AG20443 (cell line): ENCODE measurements at places on chromosomes 4 and X.

GRCh38 chr4:13347517-13348125 is 136.5 kb downstream of the RAB28 start:
- no peak for DNase-seq

DNA sequence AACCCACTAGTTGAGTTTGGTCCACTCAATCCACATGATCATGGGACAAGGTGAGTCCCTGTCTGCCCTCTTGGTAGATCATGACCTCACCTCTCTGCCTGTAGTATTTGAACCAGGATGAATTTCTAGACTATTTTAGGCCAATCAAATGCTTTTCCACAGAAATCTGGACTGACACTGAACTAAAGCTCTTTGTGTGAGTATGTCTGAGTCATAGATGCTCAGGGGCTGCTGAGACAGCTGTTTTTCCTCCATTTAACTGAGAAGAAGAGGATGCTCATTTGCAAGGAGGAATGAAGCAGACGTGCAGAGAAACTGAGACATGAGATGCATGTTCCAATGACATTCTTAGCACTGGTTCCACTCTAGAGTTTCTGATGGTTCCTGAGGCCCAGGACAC is 77.3 kb upstream of the TMEM47 start:
- peak; percentile 30 for DNase-seq

DNA sequence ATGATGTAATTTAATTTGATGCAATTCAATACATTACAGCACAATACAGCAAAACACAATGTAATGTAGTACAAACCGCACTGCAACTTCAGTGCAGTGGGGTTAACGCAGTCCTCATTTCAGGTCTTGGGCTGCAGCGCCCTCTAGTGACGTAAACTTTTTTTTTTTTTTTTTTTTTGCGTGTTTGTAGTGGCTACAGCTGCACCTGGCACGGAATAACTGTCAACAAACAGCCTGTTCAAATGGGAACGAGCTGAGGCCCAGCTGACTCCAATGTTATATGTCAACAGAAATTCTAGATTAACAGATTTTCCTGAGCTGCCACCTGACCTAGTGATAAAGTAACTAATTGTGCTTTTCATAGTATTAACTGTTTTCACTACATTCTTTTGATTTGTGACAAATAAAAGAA is 33.5 kb upstream of the RASSF6 start:
- peak; percentile 75 for DNase-seq

GRCh38 chr4:184817494-184818215 is 8.1 kb downstream of the ACSL1 start:
- DNase-seq: no peak

DNA sequence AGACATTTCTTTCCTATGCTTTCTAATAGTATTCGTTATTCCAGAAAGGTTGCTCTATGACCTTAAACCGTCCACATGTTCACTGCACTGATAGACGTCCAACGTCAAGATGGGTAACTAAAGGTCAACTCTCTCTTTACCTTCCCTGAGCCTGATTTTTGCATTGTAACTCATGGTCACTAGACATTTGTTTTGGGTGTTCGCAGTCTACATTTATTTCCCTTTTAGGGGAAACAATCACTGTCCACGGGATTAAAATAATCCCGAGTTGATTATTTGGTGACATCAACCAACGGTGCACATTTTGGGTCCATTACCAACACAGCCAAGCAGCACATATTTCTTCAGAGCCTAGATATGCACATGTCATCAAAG is 540 bp upstream of the HADH start:
- DNase-seq: no peak

- no peak for DNase-seq
Measured at GRCh38 chr4:4717692-4718091, 141.8 kb upstream of the MSX1 start.

DNA sequence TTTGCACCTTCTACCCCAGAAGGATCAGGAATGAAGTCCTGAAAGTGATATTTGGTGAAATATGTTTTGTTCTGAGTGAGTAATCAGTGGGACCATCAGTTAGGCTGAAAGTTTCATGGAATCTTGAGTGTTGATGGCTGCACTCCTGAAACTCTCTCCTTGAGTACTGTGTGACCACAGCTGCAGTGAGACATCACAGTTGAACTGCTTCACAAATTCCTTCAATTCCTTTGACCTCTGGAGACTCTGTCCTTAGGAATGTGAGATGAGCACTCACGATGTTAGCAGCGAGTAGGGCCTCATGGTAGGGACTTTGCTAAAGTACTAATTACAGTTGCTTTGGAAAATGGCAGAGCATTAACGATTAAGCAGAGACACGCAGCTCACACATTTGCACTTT is 142.9 kb upstream of the SLC4A4 start:
- peak; percentile 86 for DNase-seq

DNA sequence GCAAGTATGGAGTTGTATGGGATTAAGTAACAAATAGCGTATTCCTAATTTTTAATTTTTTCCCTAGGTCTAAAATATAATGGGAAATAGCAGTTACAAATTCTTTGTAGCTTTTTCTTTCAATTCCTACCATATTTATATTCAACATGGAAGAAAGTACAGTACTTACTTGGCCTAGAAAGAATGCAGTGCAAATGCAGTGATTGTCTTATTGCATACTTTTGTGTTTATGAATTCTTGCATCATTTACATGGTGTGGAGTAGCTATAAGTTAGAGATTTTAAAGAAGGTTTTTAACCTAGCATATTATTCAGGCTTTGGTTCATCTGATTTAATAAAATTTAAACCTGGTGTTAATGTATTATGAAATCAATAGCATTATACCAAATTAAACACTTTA is 263.3 kb downstream of the BMPR1B start:
- DNase-seq: no peak

GRCh38 chr4:150061086-150061776 is 17.0 kb upstream of the DCLK2 start:
- DNase-seq: no peak

- DNase-seq: peak; percentile 76
Measured at GRCh38 chr4:143294310-143294709, 42.4 kb upstream of the GAB1 start.

DNA sequence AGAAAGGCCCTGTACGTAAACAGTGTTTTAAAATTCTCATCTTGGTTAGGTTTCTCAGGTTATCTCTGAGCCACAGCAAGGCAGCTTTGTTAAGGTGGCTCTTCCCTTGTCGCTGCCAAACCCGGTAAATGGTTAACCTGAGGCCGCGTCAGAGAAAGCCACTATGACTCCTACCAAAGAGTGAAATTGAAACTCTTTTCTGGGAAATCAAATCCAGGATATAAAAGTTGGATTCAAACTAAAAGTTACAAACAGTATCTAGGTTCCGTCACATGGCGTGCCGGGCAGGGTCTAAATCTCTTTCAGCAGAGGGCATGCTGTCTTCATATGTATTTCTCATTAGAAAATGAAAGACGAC is 433 bp downstream of the MMAA start:
- DNase-seq: peak; percentile 38

DNA sequence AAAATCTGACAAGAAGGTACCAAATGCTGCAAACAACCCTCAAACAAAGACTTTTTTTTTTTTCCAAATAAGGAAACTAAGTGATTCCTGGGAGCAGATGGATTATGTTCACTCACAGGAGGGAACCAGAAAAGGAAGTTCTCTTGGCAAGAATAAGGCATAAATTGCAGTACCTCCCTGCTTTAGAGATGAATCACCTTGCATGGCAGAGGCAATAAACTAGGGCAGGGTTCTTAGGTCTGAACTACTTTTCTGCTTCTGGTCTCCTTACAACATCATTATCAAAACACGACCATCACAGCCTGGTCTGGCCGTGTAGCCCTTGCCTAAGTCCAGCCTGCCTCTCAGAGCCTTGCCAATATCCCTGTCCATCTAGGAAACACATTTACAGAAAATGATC is 6.3 kb downstream of the TMEM31 start:
- DNase-seq: peak; percentile 56

GRCh38 chrX:114181195-114181594 is 402.7 kb upstream of the HTR2C start:
- DNase-seq: no peak

DNA sequence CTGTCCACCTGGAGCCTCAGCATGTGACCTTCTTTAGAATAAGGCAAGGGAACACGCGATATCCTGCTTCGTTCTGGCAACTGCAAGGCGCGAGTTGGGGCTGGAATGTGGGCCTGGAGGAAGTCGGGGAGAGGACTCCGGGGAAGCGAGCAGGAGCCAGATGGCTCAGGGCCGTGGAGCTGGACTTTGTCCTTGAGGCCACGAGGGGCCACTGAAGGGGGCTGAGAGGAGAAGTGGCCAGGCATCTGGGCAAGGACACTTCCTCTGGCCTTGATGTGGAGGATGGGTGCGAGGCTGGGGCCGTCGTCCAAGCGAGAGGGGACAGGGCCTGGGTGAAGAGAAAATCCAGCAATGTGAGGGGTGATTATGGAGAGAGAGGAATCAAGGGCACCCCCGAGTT is 12.2 kb upstream of the DUSP9 start:
- DNase-seq: no peak

DNA sequence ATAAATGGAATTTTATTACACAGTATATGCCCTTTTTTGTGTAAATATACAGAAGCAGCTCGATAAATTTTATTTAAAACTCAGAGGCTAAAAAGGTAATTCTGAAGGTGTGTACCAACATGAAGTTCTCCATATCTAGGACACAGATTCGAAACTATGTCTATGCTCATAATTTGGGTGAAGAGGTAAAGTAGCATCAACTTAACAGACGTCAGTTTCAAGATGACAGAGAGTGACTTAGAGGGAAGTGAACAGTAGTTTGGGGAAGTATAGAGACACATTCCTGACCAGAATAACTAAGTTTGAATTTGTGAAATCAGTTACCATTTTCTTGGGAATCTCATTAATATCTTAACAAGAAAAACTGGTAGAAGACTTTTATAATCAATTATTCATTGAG is 2493.3 kb downstream of the ARAP2 start:
- no peak for DNase-seq

GRCh38 chr4:187174749-187175148 is 451.1 kb upstream of the FAT1 start:
- DNase-seq: no peak

GRCh38 chr4:5019274-5019673 is at the start of gene CYTL1:
TSS of gene CYTL1 (minus strand) at chr4:5019458. CDS start at chr4:5019445, 13 bp downstream.
- no peak for DNase-seq

GRCh38 chrX:118751950-118752783 is 24.8 kb downstream of the IL13RA1 start:
- DNase-seq: no peak
